CD4-positive, alpha-beta T cell treated with Interleukin-4 for 4 hours (primary cell): ENCODE measurements at places on chromosomes 5 and 9.

- DNase-seq: no peak
These were observed 155.8 kb downstream of the PBX3 start for GRCh38 chr9:125902831-125903512.

DNA sequence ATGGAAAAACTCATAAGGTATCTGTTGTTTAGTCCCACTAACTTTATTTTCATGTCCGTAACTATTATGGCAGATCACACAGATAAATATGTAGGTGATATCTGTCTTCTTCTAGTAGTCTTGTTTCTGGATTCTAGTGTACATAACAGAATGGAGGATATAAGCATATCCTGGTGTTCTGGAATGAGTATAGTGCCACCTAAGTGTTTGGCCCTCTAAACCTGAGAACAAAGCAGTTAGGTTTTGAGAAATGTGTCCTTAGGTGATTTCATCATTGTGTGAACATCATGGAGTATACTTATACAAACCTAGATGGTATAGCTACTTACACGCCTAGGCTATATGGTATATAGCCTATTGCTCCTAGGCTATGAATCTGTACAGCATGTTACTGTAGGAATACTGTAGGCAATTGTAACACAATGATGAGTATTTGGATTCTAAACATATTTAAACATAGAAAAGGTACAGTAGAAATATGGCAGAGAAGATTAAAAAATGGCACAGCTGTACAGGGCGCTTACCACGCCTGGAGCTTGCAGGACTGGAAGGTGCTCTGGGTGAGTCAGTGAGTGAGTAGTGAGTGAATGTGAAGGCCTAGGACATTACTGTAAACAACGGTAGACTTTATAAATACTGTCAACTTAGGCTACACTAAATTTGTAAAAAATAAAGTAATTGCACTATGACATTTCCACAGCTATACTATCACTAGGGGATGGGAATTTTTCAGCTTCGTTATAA is 150.3 kb upstream of the SLC24A2 start:
- no peak for DNase-seq

- DNase-seq: no peak
These were observed 1.4 kb upstream of the LHFPL2 start for GRCh38 chr5:78649861-78650496.

- no peak for DNase-seq
These were observed 96.2 kb downstream of the C9orf50 start for GRCh38 chr9:129524582-129525270.

GRCh38 chr5:170362102-170362501 is 27.1 kb downstream of the KCNMB1 start:
- DNase-seq: no peak

DNA sequence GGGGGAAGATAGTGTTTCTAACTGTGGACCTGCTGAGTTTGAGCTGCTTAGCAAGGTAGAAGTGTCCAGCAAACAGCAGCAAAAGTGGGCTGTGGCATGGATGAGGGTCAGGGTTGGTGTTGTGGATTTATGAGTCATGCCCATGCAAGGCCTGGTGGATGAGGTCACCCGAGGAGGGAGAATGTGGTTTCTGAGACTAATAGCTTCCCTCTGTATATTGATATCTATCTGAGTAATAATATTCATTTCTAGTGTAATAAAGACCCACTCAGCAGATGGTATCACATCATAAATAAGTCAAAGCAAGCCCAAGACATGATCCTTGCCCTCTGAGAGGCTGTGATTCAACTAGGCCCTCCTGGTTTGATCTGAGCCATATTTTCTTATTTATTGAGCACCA is 597.8 kb upstream of the CLINT1 start:
- no peak for DNase-seq

DNA sequence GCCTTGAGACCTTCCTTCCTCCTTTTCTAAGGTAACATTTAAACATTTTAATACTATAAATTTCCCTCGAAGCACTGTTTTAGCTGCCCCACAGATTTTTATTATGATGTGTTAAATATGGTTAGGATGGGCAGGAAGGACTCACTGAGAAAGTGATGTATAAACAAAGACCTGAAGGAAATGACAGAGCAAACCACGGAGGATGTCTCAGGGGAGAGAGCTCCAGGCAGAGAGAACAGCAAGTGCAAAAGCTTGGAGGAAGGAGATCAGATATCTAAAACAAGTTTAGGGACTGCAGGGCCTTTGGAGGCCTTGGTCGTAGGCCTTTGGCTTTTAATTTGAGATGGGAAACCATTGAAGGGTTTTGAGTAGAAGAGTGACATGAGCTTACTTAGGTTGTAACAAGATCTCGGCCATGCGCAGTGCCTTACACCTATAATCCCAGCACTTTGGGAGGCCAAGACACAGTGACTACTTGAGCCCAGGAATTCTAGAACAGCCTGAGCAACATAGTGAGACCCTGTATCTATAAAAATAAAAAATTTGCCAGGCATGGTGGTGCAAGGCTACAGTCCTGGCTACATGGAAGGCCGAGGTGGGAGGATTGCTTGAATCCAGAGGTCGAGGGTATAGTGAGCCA is 35.5 kb upstream of the LRRTM2 start:
- DNase-seq: no peak

DNA sequence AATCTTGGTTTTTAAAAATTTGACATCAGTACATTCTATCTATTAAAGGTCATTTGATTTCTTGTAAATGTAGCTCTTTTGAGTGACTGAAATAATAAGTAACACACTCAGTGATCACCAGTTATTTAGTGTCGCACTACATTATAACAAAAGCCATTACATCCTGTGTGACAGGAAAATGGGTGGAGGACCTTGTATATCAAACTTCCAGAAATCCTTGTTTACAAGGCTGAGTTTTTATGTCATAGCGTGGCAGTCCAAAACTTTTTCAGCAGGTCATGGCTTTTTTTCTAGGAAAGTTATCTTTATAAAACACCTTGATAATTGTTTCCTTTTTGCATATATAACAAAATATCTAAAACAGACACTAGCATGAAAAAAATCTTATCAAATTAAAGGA is 14.4 kb upstream of the ITGA1 start:
- DNase-seq: no peak

GRCh38 chr5:142204219-142204618 is 95.6 kb downstream of the NDFIP1 start:
- DNase-seq: no peak

GRCh38 chr5:42005561-42006153 is 80.6 kb downstream of the FBXO4 start:
- DNase-seq: peak; percentile 21

GRCh38 chr5:179193746-179194145 is 133.6 kb downstream of the ZNF354C start:
- DNase-seq: no peak

GRCh38 chr9:113922160-113922559 is 46.1 kb downstream of the ZNF618 start:
- DNase-seq: no peak
